ENCODE measurements at places on chromosomes 6 and 20.
A peak's percentile ranks its signal among the peaks of the same experiment; 100 is the strongest.

- DNase-seq: no peak
Observed at GRCh38 chr20:25018425-25018824, 25.9 kb upstream of the APMAP start.

DNA sequence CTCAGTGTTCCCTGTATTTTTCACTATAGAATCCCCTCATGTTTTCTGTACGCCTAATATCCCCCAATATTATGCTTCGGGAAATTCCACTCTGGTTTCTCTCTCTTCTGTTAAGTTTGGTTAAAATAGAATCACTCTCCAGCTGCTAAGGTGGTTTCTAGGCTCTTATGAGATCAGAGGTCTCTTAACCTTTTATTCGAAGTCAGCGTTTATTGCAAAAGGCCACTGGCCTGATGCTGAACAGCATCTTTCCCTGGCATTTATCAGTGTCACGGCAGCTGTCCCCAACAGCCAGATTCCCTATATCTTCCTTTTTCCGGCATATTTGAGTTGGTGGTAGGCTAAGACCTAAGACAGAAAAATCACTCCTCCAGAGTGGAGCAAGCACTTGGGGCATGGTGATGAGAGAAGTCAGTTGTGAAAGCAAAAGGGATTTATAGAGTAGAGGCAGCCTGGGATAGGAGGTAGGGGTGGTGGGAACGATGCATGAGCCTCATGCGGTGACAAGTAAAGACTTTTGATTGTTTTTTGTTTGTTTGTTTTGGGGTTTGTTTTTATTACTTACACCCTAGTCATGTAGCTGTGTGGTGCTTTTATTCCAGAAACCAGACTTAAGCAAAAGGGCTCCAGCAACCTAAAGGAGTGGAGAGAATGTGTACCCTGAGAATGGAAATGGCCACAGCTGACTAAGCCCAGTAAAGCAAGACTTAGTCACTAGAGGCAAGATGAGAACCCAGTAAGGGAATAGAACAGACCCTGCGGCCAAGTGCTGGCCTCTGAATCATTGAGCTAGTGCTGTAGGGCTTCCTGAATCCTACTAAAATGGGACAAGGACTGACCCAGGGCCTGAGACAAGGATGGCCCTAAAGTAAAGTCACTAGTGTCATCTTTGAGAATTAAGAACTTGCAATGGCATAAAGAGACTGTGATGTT is 233.0 kb upstream of the PRND start:
- peak; percentile 71 for DNase-seq

DNA sequence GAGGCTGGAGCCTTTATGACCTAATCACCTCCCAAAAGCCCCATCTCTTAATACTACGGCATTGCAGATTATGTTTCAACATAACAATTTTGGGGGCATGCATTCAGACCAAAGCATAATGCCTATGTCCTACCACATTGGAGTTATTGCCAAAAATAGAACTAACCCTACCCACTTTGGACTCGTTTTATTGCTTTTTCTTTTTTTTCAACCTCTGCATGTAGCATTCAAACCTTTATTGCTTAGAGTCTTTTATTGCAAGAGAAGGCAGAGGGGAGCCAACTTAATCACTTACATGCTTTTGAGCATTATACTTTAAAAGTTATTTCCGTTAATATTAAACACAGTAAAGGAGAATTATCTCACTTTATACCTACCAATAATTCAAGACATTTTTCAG is 8.1 kb upstream of the MBOAT1 start:
- DNase-seq: no peak

GRCh38 chr20:44479643-44480042 is 4.0 kb downstream of the TTPAL start:
- no peak for DNase-seq

DNA sequence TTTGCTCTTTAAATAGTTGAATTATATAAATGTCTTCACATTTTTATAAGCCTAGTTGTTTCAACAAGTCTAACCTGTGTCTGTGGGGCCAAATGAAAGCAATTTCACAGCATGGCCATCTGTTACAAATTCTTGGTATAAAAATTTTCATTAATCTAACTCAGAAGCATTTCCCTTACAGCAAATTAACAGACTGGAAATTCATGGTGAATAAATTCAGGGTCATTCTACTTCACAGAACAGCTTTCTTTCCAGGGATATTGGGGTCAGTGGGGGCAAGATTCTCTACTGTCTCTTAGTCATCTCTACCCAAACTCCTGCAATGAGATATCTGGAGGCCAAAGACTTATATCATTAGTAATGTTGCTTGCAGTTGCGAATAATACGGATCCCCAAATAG is 352.1 kb downstream of the MMUT start:
- no peak for DNase-seq

GRCh38 chr6:161363286-161363685 is 89.4 kb upstream of the AGPAT4 start:
- no peak for DNase-seq

DNA sequence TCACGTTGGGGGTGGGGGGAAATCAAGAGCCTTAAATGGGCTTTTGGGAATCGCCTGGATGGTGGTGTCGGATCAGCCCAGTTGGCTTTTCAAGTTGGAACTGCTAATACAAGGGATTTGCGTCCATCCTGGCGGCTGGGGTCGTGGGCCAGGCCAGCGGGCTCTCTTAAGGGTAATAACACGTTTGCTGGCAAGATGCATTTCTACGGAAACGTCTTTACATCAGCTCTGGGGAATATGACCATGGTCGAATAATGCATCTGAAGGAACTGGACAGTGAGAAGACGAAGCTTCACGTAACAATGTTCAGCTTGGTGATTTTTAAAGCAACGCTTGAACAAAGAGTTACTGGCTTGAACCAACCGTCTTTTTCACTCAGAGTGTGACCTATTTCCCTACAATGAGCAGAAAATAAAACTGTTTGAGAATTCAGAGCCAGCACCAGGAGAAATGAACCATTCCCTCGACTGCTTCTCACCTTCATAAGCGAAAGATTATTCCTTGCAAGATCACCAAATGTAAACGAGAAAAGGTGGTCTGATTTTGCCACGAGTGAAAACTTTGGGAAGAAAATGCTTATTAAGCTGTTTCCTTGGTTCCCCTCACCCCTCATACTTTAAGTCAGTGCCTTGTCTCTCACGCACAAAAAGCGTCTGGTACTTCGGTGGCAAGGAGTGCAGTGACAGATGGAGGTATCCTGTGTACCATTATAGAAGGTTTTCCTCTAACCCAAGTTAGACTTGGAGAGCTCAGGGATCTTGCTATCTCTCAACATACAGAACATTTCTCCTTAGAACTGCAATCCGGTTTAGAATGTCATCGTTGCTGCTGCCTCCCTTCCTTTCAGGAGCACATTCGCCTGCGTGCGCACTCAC is 1.4 kb upstream of the MARCKS start:
- DNase-seq: peak; percentile 63

- no peak for DNase-seq
Observed at GRCh38 chr20:44361021-44361420, 5.5 kb downstream of the HNF4A start.

- DNase-seq: peak; percentile 40
Observed at GRCh38 chr20:10217721-10218410, 764 bp upstream of the SNAP25 start.

GRCh38 chr6:75446241-75446880 is 47.2 kb downstream of the FILIP1 start:
- no peak for DNase-seq

DNA sequence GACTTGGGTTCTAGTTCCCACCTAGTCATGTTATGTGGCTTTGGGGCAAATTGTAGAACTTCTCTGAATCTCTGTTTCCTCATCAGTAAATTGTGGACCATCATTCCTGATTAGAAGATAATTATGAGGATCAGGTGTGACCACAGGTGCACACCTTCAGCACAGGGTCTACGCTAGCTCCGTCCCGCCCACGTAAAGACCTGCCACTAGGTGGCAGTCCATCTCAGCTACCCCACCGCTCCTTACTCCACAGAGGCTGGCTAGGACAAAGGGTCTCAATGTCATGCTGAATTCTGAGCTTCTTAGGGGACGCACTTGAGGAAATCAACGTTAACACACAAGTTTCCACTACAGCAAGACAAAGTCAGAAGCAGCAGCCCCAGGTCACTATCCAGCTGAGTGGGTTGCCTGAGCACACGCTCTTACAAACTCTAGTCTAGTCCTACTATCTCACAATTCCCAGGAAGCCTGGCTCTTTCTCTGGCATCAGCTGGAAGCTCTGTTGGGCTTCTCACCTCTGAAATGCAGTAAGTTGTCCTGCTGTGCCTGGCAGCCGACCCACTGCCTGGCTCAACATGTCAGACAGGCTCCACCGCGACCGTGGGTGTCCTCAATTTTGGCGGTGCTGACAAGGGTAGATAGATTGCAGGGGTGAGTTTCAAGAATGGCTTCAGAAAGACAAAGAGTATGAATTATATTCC is 2.0 kb upstream of the PLCG1 start:
- DNase-seq: no peak

DNA sequence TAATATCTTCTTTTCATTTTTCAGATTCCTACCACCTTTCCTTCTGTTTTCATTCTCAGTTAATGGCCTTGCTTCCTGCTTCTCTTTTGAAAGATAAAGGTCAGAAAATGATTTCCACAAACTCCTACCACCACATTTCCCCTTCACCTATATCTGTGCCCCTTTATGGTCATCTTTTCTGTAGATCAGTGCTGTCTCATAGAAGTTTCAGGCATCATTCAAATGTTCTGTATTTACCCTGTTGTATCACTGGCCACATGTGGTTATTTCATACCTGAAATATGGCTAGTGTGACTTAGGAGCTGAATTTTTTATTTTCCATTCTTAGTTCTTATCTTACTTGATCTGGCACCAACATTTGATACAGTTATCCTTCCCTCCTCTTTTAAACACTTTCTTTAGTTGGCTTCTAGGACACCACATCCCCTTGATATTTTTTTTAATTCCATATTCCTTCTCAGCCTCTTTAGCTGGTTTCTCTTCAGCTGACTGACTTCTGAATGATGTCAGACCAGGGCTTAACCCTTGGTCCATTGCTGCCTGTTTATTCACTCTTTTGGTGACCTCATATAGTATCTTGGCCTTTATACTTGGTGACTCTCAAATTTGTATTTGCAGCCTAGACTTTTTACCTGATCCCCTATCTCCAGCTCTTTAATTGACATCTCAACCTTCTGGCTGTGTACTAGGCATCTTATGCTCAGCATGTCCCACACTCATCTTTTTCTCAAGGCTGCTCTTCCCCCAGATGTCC is 81.0 kb downstream of the ATRN start:
- no peak for DNase-seq

DNA sequence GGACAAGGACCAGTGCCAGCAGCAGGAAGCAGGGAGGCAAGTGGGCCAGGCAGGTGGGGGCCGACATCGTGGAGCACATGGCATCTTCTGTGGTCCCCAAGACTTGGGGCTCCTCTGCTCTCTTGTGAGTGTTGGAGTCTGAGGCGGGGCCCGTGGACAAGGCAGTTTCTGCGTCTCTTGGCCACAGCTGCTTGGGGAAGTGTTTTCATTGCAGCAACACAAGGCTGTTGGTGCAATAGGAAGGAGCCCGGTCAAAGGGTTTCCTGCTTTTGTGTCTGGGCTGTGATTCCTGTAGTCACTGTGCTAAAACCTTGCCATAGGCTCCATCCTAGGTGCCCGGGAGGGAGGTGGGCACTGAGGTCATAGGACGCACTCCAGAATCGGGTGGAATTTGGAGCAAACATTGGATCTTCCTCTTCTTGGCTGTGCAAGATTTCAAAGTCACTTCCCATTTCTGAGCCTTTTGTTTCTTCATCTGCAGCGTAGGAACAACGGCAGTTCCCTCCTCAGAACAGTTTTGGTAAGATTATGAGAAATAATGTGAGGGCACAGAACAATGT is at the start of gene SIRPB2:
SIRPB2 (minus strand) TSS at position 140 of the 560 bp plus-strand sequence; CDS start at position 79, 61 bp downstream.
- DNase-seq: peak; percentile 78

DNA sequence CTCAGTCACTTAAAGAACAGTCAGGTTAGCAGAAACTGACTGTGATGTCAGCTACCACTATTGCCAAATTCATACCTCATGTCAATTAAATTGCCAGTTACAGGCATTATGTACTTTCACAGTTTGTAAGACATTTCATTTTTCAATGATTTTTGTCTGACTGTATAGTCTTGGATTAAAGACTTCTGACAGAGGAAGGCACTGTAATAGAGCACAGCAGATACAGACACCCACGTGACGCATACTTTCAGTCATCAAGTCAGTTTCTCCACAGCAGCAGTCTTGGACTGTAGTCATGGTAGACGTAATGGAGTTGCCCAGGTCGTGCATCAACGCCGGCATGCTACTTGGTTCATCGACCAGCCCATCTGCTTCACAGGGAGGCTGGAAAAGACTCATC is 29.5 kb upstream of the ELOVL5 start:
- no peak for DNase-seq

- no peak for DNase-seq
Observed at GRCh38 chr6:117919775-117920729, 13.0 kb downstream of the SLC35F1 start.

GRCh38 chr20:56716806-56717205 is 87.7 kb downstream of the TFAP2C start:
- DNase-seq: no peak

GRCh38 chr6:157550114-157550989 is 169.4 kb downstream of the ZDHHC14 start:
- peak; percentile 38 for DNase-seq

DNA sequence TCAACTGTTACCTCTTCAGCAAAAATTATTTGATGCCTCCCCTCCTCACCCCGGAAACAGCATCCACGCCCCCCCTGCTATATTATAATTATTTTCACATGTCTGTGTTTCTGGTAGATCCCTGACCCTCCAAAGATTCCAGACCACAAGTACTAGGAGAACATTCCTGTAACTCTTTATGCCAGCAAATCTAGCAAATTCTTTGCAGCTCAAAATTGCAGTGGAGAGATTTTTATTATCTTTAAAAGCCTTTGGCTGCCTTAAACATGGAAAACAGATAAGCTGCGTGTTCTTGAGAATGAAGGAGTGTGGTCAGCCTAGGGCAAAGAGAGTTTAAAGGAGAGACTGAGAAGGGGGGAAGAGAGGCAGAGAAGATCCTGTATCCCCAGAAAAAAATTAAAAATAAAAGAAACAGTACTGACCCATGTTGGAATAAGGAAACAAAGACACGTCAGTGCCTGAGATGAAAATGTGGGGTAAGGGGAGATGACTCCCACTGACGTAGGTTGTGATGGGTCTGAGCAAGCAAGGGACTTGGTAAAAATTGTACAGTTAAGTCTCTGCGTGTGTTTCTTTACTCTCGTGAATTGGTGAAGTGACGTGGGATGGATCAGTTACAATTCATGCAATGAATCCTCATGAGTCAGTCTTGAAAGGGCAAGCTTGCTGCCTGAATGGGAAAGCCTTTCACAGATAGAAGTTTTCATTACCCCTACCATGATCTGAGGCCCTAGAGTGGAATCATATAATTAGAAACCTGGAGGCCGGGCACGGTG is 8.3 kb downstream of the ID4 start:
- no peak for DNase-seq

GRCh38 chr20:3896302-3896701 is 7.1 kb downstream of the PANK2 start:
- DNase-seq: no peak
